Stimulated activated CD4-positive, alpha-beta T cell treated with anti-CD3 and anti-CD28 coated beads, TNF-alpha, amount 100 ng/mL, for 24 hours (primary cell): ENCODE measurements at places on chromosomes 16 and 17.

DNA sequence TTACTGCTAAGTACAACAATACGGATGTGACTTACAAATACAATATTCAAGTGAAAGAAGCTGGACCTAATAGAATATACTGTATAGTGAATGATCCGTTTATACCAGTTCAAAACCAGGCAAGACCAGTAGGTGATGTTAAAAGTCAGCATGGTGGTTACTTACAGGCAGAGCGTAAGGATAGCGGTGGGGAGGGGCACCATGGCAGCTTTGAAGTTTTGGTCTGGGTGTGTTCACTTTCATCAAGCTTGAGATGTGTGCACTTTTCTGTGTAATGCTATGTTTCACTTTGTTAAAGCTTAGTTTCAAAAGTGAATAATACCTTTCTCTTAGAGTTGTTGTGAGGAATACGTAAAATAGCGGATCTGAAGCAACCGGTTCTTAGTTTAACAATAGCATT, 16.5 kb upstream of the SLC35G3 start:
- no peak for DNase-seq

- no peak for DNase-seq
Measured at GRCh38 chr17:75418531-75418930, 13.1 kb upstream of the GRB2 start.

DNA sequence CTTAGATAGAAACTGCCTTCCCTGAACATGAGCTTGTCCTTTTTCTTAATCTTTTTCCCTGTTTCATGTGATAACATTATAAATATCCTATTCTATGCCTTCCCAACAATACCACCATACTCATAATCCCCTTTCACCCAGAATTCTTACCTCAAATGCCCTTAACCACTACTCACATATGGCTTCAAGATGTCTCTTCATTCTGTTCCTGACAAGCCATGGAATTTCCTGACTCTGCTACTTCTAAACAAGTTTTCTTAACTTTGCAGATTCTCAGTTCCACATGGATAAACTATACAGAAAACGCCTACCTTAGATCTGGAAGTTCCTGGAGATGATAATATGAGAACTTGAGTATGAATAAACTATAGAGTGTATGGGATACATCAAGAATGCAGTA, 1217.8 kb downstream of the CDH8 start:
- DNase-seq: no peak

DNA sequence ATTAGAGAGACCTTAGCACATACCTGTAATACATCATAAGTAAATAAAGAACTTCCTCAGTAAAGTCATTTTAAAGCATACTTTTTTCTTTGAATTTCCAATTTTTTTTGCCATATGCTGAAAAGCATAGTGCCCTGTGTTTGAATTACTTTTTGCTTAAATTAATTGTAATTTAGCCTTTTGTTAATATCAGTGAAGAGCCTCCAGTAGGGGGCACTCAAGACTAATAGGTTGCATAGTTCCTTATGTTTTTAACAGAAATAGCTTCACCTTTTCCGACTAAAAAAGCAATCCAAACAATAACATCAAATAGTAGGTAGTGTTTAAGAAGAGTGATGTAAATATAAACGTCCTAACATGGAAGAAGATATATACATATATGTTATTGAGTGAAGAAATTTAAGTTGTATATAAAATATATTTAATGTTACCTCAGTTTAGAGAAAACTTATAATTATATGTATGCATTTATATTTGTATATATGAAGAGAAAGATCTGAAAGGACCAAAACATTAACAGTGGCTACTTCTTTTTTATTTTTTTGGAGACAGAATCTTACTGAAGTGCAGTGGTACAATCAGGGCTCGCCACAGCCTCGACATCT, 18.6 kb downstream of the RAD51C start:
- DNase-seq: no peak

- DNase-seq: peak; percentile 64
Measured at GRCh38 chr17:79045842-79046196, 21.9 kb downstream of the C1QTNF1 start.

GRCh38 chr16:1953734-1954133, 755 bp downstream of the RPL3L start:
- DNase-seq: no peak

DNA sequence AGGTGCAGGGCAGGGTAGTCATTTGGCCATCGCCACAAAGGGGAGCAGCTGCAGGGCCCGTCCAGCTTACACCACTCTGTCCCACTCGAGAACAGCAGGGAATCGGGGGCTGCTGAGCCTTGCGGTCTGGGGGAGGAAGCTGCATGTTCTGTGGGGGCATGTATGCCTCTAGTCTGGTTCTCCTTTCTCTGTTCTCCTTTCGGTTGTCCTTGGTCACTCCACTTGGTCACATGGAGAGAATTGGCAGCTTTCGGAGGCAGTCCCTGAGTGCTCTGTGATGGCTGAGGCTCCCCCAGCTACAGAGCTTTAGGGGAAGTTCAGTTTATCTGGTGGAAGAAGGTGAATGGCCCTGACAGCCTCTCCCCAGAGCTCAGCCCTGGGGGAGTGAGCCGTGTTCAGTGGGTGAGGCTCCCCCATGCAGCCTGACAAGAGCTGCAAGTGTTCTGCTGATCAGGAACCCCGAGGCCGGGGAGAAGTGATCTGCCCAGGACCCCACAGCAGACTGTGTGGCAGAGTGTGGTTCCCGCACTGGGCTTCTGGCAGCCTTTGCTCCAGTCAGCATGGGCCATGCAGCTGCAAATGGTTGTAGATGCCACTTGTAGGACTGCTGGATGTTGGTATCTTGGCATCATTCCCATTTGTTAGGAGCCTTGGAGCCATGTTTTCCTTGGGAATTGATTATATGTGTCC, 22.3 kb upstream of the SMPD3 start:
- no peak for DNase-seq

GRCh38 chr16:72927199-72928089, 120.5 kb downstream of the ZFHX3 start:
- no peak for DNase-seq

GRCh38 chr16:81532491-81533174, 88.0 kb downstream of the CMIP start:
- no peak for DNase-seq
